HepG2 (cell line): ENCODE measurements at places on chromosomes 11 and 22.

GRCh38 chr11:120523196-120523595, 11.6 kb downstream of the GRIK4 start:
- no peak for DNase-seq

GRCh38 chr22:39336411-39336810, 13.4 kb upstream of the SYNGR1 start:
- DNase-seq: no peak

GRCh38 chr11:107711861-107712755, at the start of gene SLN:
TSS of gene SLN (minus strand) at chr11:107712056.
- no peak for DNase-seq

DNA sequence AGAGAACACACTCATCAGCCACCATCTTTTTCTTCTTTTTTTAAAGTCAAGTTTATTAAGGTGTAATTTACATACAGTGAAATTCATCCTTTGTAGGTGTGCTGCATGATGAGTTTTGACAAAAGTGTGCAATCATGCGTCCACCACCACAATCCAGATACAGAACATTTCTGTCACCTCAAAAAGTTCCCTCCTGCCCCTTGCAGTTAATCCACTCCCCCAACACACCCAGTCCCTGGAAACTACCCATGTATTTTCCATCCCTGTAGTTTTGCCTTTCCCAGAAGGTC, 126.7 kb downstream of the HIPK3 start:
- no peak for DNase-seq

- DNase-seq: no peak
Observed at GRCh38 chr11:112087212-112087611, 539 bp downstream of the SDHD start.

- DNase-seq: no peak
Observed at GRCh38 chr11:69445131-69445470, 36.4 kb upstream of the LINC01488 start.

DNA sequence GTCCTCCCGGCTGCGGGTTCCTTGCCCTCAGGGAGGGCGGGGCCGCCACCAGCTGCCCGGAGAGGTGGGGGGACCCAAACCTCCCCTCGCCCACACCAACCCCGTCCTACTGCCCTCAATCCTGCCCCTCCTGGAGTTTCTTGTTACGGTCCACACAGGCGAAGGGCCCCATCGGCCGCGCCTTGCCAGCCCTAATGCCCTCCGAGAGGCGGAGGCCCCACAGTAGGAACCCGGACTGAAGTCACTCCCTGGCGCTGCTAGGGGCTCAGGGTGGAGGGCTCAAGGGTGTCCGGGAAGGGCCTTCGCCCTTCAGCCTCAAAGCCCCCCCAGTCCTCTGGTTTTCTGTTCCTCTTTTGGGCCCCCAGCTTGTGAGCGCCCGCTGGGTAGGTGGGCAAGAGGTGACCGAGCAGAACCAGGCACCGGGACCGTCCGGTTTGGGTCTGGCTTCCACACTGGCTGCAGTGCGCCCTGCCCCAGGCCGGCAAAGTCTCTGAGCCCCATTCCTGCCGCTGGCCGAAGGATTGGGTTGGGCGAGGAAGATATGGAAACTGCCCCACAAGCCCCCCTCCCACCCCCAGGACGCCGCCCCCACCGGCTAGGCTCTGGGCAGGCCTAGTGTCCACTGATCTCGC, 24.5 kb downstream of the DUSP8 start:
- DNase-seq: no peak

DNA sequence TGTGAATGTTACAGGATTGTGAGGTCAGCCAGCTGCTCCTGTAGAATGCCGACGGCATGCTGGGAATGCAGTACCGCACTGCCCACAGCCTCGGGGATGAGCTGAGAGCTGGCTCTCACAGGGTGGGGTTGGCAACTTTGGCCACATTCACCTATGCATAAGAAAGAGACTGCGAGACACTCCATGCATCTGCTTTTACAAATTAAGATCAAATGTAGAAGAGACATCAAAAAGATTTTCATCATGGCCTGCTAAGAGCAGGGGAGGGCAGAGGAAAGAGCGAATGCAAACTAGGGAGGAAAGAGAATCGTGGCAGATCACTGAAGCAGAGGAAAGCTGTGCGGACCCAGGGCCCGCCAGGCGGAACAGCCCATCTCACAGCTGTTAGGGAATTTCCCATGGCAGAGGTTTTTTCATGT, 49.8 kb upstream of the SPATA19 start:
- DNase-seq: no peak

DNA sequence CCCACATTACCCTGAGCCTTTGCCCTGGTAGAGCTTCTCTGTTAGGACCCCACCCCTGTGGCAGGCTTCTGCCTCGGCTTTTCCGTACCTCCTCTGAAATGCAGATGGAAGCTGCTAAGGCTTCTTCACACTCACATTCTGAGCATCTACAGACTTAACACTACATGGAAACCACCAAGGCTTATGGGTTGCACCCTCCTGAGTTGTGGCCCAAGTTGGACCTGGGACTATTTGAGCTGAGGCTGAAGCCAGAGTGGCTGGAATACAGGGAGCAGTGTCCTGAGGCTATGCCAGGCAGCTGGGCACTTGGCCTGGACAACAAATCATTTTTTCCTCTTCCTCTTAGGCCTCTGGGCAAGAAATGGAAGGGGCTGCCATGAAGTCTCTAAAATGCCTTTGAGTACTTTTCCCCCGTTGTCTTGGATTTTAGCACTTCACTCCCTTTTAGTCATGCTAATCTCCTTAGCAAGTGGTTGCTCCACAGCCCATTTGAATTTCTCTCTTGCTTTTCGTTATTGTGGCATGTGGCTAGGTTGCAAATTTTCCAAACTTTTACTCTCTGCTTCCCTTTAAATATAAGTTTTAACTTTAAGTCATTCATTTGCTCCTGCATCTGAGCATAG, 114.8 kb upstream of the FIBIN start:
- no peak for DNase-seq

- DNase-seq: peak; percentile 82
Observed at GRCh38 chr11:61129639-61130523, 27.6 kb downstream of the CD5 start.

- no peak for DNase-seq
Observed at GRCh38 chr11:62665599-62666258, 617 bp downstream of the CSKMT start.

DNA sequence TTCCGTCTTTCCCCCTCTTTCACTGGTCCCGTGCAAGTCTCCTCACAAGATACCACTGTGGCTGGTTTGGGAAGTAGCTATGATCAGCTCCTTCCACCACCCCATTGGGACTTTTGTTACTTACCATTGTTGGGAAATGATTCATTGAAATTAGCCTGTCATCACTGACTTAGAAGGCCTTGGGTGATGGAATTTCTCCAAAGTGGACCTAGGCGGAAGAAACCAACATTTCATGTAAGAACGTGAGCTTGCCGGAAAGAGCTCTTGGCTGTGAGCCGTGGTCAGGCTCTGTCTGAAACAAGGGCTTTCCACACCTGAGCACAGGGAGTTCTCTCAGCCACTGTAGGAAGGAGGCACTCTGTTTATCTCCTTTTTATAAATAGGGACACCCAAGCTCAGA, 23.5 kb upstream of the CRYBB3 start:
- no peak for DNase-seq

DNA sequence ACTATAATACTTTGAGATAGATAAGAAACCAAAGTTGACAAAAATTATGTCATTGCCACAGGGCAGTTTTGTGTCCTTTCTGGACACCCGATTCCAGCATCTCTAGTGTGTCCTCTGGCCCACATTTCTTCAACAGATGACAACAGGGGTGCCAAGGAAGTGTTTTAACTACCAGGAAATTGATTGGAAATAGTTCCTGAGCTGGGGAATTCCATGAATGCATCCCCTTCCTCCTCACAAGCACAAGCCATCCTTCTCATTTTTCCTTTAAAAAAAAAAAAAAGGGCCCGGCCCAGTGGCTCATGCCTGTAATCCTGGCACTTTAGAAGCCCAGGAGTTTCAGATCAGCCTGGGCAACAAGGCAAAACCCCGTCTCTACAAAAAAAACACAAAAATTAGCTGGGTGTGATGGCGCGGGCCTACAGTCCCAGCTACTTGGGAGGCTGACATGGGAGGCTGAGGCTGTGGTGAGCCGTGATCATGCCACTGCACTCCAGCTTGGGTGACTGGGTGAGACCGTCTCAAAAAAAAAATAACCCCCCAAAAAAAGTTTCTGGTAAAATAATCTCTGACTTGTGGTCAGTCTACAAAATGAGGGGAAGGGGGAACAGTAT, 797 bp upstream of the B3GAT3 start:
- DNase-seq: no peak

GRCh38 chr11:130234315-130234714, 74.7 kb downstream of the ST14 start:
- DNase-seq: no peak

- DNase-seq: no peak
Observed at GRCh38 chr11:114001416-114001815, 26.5 kb downstream of the HTR3A start.

DNA sequence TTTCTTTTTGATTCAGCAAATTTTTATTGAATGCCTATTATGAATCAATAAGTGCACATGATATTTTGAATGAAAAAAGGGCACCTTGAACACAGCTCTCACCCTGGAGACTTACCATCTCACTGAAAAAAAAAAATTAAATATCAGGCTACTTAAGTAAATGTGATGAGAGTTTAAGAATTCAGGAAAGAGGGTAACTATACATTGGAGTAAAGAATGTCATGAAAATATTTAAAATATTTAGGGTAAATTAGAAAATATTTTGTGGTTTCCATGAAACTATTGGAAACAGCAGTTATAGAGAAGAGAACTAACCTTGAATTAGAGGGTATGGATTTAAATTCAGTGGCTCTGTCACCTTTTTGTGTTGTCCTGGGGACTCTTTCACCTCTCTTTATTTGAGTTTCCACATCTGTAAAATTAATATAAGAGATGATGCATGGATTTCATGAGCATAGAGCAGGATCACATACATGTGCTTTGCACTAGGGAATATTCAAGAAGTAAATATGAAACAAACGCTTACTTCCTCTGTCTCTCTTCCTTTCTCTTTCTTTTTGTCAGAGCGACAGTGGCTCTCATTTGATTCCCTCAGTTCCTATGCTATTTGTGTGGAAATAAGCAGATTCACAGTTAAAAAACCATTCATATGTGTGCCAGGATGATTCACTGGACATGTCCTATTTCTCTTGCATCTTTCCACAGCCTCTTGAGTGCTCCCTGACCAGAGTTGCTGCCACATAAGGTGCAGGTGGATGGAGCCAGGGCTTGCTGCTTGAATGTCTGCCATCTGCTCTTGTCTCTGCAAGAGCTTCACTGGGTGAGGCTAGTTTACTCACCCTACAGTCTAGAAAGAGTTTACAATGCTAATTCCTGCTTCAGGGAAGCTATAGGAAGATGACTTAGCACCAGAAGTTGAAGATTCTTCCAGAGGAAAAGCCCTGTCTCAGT, 533.1 kb downstream of the ETS1 start:
- DNase-seq: no peak

DNA sequence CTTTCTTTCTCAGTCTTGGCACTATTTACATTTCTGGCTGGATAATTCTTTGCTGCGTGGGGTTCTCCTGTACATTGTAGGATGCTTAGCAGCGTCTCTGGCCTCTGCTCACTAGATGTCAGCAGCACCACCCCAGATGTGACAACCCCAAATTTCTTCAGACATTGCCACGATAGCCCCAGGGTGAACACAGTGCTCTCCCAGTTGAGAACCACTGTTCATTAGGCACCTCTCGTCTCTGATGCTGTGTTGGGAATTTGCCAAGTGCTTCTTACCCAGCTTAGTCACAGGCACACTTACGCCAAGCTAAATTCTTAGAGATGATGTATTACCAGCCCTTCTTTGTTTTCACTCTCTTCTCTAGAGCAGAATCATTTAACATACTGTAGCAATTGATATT, 9.4 kb downstream of the TRIM6 start:
- DNase-seq: no peak

DNA sequence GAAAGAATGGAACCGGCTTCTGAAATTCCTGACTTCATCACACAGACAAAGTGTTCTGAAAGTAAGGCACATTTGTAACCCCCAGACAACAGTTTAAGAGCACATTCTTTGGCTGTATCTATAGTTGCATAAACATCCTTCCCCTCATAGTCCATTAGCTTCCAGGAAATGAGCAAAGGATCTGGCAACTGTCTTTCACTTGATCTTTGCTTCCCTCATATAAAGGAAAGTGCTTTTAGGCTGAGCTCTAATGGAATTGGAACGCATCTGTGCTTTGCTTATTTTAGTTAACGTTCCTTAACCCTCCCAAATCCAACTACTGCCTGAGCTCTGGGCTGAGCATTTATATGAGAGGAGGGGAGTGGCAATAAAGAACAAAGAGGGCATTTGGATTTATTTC, 76.9 kb upstream of the API5 start:
- DNase-seq: no peak

DNA sequence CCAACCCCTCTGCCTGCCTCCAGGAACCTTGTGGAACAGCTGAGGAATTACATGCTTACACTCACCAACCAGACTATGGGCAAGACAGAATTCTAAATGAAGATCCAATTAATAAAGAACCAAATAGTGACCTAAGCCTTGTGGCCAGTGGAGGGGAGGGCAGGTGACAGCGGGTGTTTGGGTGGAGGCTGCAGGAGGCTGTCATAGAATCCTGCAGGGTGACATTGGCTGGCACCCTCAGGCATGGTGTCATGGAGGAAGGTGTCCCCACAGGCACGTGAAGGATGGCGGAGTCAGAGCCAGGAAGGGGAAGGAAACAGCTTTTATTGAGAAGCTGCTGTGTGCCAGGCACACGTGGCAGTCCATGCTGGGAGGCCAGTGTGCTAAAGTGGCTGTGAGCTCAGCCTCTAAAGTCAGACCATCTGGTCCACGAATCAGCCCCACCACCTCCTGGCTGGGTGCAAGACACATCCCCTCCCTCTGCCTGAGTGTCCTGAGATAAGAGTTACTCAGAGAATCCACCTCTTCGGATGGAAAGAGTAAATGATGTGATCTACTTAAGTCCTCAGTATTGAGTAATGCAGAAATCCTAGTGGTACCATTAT, 8.7 kb downstream of the MYO18B start:
- no peak for DNase-seq

GRCh38 chr11:129323896-129324502, 51.6 kb upstream of the BARX2 start:
- DNase-seq: peak; percentile 37

DNA sequence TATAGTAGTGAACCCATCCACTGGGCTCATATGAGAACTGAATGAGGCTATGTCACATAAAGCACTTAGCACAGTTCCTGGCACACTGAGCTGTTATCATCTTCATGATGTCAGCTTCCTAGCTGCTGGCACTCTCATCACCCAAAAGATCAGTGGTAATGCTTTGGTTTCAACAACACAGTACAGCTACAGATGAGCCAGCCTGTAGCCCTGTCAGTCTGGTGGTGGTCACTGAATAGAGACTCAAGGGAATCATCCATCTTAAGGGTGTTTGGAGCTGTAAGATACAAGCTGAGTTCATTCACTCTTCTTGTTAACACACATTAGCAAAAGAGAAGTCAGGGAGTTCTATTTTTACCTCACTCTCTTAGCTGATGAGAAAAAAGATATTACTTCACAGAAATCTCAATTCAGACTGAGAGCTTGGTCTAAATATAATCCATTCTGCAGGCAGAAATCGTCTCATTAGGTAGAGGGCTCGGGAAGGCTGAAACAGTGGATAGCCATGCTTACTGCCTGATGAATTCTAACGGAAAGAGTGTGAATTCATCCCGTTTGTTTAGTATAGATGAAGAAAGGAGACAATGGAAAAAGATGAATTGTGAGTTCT, 6.3 kb upstream of the SLC1A2 start:
- DNase-seq: no peak
